ENCODE measurements at places on chromosomes 4 and X.

DNA sequence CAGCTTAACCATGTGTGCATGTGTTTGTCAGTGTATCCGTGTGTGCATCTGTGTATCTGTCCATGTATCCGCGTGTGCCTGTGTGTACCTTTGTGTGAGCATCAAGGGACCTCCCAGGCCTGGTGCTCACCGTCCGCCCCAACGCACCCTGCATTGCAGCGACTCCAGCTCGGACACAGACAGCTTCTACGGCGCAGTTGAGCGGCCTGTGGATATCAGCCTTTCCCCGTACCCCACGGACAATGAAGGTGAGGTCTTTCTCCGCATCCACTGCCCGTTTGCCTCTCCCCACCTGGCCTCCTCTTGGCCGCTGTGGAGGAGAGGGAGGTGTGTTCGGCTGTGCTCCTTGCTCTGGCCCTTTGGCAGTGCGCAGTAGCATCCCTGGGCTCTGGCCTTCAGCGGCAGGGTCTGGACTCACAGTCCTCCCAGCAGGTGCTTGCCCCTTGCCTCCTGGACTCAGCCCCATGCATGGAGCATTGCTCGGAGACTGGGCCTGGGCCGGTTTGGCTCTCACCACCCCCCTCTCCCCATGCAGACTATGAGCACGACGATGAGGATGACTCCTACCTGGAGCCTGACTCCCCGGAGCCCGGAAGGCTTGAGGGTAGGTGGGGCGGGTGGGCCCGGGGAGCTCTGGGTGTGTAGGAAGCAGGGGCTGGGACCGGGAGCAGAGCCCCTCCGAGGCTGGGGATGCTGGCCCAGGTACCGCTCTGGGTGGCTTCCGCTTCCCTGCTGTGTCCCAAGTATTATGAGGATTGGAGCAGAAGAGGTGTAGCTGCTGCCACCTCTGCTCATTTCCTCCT, 16.4 kb upstream of the ADD1 start:
- no peak for DNase-seq

DNA sequence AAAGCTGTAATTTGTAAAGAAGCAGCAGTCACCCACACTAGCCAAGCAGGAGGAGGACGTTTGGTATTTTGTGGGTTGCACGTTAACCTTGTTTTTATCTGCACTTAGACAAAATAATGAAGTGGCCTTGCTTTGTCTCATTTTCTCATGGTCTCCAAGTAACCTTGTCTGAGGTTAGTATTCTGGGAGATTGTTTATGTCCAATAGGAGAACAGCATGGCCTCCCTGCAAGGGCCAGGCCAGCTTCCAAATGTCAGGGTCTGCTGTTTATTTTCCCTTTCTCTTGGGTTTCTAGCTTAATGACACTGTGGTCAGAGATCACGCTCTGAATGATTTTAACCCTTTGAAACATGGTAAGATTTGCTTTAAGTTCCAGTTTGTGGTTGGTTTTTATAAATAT, 29.9 kb downstream of the PNMA6E start:
- no peak for DNase-seq

DNA sequence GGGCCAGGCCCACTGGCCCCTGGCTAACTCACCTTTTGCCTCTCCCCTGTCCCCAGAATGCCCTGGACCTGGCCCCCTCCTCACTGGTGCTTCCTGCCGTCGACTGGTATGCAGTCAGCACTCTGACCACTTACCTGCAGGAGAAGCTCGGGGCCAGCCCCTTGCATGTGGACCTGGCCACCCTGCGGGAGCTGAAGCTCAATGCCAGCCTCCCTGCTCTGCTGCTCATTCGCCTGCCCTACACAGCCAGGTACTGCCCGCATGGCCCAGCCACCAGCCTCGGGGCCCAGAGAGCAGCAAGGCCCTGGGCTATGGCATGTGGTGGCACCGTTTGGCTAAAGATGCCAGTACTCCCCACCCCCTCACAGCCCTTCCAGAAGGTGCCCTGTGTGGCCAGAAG, 3.7 kb downstream of the ATP6AP1 start:
- DNase-seq: no peak

- DNase-seq: no peak
Measured at GRCh38 chr4:93480452-93480851, 348.1 kb upstream of the ATOH1 start.

GRCh38 chrX:6163721-6164120, 64.9 kb downstream of the NLGN4X start:
- DNase-seq: no peak

DNA sequence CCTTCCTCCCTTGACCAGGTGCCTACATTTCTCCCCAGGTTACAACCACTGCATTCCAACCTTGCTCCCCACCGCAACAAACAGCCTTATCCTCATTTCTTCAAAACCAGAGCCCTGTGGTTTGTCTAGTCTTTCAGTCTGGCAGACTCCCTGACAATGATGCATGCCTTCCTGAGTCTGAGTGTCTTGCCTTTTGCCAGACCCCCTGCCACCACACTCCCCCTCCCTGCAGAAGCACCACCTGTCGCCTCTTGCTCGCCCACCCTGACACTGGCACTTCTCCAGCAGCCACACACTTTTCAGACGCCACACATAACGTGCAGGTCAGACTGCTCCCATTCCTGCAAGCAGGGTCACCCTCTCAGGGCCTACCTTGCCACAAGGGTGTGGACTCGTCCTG, 349.2 kb upstream of the NOCT start:
- DNase-seq: no peak

DNA sequence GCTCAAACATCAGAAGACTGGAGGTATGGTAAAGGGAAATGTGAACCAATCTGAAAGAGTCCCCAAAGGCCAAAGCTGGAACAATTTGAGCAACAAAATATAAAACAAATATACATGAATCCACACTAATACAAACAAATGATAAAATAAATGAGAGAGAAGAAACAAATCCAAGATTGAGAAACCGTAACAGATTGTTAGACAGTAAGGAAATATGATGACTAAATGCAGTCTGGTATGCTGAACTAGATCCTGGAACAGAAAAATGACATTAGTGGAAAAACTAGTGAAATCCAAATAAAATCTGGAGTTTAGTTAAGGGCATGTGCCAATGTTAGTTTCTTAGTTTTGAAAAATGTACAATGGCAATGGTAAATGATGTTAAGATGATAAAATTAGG, 15.9 kb downstream of the PPA2 start:
- no peak for DNase-seq

DNA sequence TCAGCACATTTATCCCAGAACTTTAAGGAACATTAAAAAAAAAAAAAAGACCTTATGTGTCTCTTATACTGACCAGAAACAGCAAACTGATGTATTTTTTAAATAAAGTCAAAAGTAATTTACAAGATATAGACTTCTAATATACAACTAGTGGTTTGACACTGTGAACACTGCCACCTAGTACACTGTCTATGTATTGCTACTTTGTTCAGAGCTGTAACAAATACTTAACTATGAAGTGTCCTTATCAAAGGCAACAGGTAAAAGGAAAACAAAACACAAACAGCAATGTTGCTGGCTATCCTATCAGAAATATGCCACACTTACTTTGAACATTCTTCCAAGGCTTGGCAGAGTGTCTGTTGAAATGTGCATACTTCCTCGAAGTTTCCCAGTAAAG, 60.4 kb downstream of the CD40LG start:
- no peak for DNase-seq

GRCh38 chr4:16916719-16917337, 18.4 kb upstream of the LDB2 start:
- peak; percentile 70 for DNase-seq

DNA sequence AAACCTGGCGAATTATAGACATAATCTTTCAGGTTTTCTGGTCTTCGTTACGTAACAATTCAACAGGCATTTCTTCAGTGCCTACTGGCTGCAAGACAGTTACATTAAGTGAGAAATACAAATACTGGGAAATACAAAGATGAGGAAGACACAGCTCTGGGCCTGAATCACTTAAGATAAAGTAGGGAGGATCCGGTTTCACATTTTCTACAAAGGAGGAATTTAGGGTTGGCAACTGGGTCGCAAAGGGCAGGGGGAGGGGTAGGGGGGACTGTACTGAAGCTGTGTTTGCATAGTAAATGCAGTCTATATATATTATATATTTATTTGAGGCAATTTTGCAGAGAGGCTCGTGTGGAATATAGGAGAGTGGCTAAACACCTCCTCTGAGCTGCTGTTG, 107.4 kb downstream of the MAML3 start:
- no peak for DNase-seq

- no peak for DNase-seq
Measured at GRCh38 chr4:42761804-42762203, 104.9 kb upstream of the ATP8A1 start.

- no peak for DNase-seq
Measured at GRCh38 chrX:45232139-45232538, 31.5 kb upstream of the DIPK2B start.

DNA sequence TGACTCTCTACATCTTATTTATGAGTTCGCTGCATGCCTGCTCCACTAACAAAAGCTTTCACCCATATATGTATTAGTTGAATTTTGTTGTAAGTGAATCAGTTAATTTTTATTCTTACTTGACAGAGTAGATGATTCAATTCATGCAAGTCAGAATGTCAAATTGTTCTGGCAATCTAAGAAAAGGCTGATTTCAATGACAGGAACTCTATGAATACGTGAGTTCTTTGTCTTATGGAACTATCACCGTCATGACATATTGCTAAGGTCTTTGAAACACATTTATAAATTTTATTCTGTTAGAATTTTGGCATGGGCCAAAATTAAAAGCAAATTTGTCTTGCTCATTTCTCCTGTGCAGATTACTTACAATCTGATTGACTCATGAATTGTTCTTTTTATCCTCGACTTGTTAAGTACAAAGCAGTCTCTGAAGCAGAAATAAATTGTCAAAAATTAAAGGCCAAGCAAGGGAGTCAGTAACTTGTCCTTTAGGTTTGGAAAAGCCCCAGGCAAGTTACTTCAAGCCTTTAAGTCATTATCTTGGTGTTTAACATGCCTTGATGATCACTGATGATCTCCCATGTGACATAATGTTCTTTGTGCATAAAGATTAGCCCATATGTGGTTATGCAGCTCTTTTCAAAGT, 89.0 kb upstream of the GC start:
- no peak for DNase-seq

- no peak for DNase-seq
Measured at GRCh38 chr4:534101-534575, 35.1 kb downstream of the PIGG start.

- DNase-seq: no peak
Measured at GRCh38 chrX:21655901-21656586, 2.1 kb downstream of the KLHL34 start.

DNA sequence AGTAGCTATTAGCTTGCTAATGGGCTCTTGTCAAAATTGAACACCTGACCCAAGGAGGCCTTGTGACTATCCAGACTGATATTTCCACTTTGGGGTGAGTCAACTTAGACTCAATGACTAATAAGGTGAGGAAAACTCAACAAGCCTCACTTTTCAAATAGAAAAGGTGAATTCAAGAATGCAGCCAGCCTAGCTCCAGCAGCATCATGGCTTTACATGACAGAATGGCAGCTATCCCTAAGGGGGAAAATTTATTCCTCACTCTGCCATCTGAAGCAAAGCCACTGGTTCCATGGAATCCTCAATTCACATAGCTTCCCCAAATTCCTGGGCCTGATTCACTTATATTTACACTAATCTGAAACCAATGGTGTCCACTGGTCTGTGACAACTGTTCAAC, 29.1 kb upstream of the RAB9B start:
- no peak for DNase-seq

DNA sequence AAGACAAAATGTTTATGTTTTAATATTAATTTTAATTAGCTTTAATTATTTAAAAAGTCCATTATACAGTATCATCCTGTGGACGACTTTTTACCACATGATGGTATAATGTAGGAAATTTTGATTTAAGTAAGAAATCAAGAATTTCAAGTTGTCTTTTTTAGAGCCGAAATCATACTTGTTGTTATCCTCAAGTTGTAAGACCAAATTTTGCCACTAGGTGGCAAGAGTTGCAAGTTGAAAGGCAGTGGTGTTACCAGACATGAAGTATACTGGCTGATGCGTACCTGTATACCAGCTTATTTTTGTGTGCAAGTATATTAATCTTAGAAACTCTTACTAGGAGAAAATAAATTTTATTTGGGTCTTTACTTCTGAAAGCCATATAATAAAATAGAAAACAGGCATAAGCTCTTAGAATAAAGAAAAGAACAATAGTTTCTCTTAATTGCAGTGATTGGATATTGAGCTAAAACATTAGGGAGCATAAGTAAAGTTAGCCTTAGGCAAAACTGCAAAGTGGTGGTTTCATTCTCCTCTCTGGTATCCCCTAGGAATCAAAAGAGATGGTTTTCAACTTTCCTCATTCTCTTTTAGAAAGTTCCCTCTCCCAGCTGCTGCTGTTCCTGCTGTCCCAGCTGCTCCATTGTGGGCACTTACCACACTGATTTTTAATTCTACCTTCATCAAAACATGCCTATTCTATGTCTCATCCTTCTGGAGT, 118.0 kb upstream of the WDFY3 start:
- DNase-seq: peak; percentile 39

- no peak for DNase-seq
Measured at GRCh38 chrX:107849747-107850421, 24.2 kb downstream of the MID2 start.

DNA sequence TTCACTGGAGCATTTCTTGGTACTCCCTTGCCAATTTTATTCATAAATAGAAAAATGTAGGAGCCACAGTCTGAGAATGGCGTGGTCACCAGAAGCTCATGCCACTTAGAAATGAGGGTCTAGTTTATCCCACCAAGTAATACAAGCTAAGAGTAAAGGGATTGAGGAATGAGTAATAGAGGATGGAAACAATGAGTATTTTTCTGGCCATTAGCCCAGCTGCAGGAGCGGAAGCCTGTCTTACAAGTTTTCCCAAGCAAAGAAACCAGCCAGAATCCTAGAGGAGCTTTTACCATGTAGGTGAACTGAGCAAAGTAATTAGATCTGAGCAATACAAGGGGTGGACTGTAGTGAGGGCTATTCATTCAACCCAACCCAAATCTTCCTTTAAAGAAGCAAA, 160.7 kb upstream of the NPY2R start:
- no peak for DNase-seq

DNA sequence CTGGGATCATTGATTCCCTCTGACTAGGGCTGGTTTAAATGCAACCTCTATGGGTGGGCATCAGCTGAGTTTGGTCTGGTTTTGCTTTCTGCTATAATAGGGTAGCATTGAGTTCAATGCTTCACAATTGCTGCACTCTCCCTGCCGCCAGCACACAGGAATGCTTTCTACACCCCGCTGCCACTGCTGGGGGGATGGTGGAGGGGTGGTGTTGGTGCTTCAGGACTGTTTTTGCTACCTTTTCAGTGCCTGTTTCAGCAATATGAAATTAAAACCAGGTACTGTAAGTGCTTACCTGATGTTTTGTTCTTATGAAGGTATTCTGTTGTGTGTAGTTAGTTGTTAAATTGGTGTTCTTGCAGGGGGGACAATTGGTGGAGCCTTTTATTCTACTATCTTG, 67.7 kb downstream of the GNL3L start:
- DNase-seq: no peak

DNA sequence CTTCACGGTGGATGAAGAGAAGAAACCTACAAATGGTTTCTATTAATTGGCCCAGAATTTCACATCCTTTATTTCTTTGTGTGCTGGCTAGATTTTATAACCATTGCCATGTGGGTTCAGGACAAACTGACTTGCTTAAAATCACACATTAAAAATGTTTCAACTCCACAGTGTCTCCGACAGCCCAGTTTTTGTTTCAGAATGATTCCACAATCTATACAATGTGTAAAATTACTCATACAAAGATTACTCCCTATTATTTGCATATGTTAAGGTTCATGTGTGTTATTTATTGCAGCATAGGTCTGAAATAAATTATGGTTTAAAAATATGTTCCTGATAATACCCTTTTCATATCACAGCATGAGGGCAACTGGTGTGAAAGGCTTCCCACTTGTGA, 20.6 kb downstream of the DCHS2 start:
- no peak for DNase-seq

GRCh38 chr4:129326571-129327460, 230.9 kb downstream of the C4orf33 start:
- no peak for DNase-seq
